NCI-H1092 (cell line): ENCODE measurements at places on chromosomes 13 and 19.

- DNase-seq = no peak
Measured at GRCh38 chr13:46655377-46656180, 102.6 kb downstream of the LRCH1 start.

GRCh38 chr13:39417131-39417530, 185.9 kb downstream of the LHFPL6 start:
- no peak for DNase-seq

DNA sequence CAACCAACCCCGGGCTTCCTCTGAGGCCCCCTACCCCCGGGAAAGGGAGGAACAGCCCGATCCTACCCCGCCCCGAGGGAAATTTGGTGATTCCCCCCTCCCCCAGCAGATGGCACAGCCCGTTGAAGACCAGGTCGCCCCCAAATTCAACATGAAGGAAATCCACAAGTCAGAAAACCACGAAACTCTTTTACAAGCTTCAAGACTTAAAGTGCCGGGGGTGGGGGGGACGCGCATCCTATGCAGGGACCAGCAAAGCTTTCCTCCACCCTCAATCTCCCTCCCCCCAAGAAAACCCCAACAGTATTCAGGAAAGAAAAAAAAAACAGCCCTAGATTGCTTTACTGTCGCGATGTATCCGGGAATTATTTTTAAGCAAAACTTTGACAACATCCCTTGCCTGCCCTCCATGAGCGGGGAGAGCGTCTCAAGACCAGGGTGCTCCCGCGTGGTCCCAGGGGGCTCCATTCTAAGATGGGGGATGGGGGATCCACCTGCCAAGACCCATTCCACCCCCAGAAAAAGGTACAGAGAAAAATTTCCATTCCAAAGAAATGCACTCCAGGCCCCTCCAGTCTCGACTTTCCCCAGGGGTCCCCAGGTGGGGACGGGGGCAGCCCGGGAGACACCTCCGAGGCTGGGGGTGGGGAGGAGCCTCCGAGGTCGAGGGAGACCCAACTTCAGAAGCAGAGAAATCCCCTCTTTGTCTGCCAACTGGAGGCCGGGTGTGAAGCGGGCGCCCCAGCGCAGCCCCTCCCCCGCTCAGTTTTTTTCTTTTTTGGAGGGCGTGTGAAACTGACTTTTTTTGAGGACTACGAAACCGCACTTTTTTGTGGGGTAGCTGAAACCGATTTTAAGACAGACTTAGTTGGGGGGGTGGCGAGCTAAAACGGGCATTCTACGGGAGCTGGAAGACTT, 1.5 kb downstream of the TCF3 start:
- no peak for DNase-seq

DNA sequence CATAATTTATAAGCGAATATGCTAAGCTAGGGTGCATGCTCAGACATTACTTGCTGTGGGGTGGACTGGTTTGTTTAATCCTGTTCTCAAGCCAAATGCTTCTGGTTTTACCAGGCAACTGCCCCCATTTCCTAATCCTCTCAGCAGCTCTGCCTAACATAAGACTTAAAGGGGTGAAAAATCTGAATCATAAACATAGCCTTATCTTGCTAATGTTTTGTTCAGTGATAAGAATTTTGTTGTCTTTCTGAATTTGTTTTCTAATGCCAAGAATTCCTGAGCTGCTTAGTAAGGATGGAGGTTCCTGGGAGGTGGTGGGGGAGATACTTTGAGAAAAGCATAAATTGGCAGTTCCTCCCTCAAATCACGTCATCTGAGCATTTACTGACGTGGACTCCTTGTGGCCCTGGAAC, 42.7 kb downstream of the ING1 start:
- no peak for DNase-seq

DNA sequence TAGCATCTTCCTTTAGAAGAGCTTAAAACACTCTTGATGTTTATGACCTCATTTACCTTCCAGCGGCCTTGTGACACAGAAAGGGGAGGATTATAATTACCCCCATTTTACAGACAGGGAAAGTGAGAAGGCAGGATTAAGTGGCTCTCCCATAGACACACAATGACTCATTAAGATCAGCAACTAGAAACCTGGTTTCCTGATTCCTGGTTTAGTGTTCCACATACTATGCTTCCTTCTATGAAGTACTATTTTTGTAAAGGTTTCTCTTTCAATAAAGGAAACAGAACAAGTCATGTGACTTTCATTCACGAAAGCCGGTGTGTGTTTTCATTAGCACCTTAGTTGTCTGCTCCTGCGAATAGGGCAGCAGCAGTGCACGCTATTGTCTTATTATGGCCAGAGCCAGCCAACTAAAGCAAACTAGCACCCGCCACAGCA, 8.3 kb downstream of the IRS2 start:
- no peak for DNase-seq

DNA sequence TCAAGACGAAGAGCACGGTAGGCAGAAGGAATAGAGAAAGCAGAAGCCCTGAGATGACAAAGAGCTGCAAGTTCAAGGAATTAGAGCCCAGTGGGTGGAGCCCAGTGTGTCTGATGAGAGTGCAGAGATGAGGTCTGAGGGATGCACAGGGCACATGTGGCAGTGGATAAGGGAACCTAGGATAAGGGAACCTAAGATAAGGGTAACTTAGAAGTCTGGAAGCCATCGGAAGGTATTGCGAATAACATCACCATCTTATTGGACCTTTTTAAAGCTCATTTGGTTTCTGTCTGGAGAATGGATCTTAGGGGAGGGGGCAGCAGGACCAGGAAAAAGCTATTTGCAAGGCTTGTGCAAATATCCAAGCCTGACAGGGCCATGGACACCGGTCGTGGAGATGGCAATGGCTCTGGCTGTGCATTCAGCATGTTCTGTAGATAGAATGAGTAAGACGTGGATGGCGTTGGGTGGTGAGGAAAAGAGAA, 1.3 kb downstream of the FPR3 start:
- DNase-seq = no peak

DNA sequence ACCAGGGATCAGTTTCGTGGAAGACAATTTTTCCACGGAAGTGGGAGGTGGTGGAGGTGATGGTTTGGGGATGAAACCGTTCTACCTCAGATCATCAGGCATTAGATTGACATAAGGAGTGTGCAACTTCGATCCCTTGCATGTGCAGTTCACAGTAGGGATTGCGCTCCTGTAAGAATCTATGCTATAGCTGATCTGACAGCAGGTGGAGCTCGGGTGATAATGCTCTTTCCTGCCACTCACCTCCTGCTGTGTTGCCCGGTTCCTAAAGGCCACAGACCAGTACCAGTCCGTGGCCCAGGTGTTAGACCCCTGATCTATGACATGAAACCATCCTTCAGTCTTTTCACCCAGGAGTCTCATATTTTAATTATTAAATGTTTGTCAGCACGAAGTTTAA, 4.0 kb downstream of the ZNF302 start:
- DNase-seq = no peak

GRCh38 chr13:49584771-49585182, 581 bp downstream of the RCBTB1 start:
- no peak for DNase-seq

GRCh38 chr13:26604784-26605545, 47.5 kb downstream of the WASF3 start:
- DNase-seq = no peak

- DNase-seq = no peak
Measured at GRCh38 chr19:5292453-5292821, 48.2 kb downstream of the PTPRS start.
